Activated T-cell treated with anti-CD3 and anti-CD28 coated beads, Interleukin-2, amount 50 U/mL, for 4 hours (primary cell): ENCODE measurements at places on chromosomes 3 and 15.

GRCh38 chr3:181851063-181851462, 139.3 kb downstream of the SOX2 start:
- DNase-seq: no peak

DNA sequence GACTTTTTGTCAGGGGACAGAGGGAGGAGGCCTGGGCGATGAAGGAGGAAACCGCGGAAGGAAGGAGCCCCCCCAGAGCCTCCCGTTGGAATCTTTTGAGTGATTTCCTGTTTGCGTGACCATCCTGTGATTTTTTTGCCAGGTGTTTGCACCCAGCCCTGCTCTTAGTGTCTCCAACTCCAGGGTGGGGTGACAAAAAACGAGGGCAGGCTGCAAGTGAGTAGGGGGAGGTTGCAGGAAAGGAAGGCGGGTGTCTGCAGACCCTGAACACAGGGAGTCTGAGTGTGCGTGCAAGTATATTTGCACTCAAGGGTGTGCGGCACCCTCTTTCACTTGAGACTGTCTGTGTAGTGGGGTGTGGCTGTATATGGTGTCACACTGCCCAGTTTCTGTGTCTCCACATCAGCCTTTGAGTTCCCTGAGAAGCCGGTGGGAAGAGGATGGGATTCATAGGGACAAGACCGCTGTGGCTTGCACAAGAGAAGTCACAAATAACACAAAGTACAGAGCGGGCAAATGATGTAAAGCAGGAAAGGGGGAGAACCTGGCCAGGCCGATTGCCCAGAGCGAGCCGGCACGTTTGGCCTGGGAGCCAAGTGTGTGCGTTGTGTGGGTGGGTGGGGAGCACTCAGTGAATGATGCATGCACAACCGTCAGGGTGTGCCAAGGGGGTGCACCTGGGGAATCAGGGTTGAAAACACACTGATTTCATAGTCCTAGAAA, 6.6 kb downstream of the ISLR2 start:
- no peak for DNase-seq

- DNase-seq: no peak
Measured at GRCh38 chr3:14646589-14647413, 4.8 kb upstream of the CCDC174 start.

GRCh38 chr3:152261329-152261728, 7.4 kb upstream of the MBNL1 start:
- no peak for DNase-seq

GRCh38 chr15:85027033-85027380, 45.4 kb downstream of the PDE8A start:
- no peak for DNase-seq

GRCh38 chr3:143775459-143775858, 72.8 kb downstream of the SLC9A9 start:
- DNase-seq: no peak

- DNase-seq: no peak
Measured at GRCh38 chr3:25558121-25558520, 106.6 kb downstream of the TOP2B start.

- DNase-seq: no peak
Measured at GRCh38 chr3:58635371-58636285, 30.9 kb downstream of the FAM3D start.

GRCh38 chr3:170585937-170586310, at the start of gene SLC7A14:
Gene SLC7A14, minus strand, starts transcription at chr3:170586075. Its CDS starts 59,139 bp downstream, at chr3:170526936.
- no peak for DNase-seq

DNA sequence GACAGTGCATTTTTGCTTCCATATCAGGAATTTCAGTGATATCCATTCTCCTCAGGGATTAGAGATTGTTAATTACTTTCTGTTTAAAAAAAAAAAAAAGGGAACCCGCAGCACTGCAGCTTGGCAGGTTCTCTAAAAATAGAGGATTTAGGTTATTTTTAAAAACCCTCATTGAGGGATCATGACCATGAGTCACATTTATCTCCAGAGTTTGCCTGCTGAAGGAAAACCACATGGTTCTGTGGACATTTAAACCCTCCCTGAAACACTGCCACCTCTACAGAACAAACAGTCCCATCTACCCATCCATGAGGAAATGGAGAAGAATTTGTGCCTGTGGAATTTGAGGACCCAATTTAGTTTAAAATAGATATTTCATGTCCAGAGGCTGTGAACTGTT, 66.2 kb upstream of the UBE2E1 start:
- DNase-seq: no peak
